ENCODE measurements at places on chromosomes 6 and 20. TPM values are rescaled to one million over a fixed set of nuclear protein-coding genes. Genes with fewer than 3 reads are reported as not detected.

Gene GINM1
- 4.0 TPM for polyA plus RNA-seq

Gene CDSN
- polyA plus RNA-seq, result not detected

Gene DDAH2
- 73.5 TPM for polyA plus RNA-seq

Gene EFCAB8
- polyA plus RNA-seq, result 0.06 TPM

Gene DZANK1
- polyA plus RNA-seq, result 4.9 TPM

Gene KDM1B
- polyA plus RNA-seq, result 3.7 TPM

Measured in H1 (cell line).